ENCODE measurements at places on chromosomes 12 and 14. TPM values are rescaled to one million over a fixed set of nuclear protein-coding genes. Genes with fewer than 3 reads are reported as not detected.
A peak's percentile ranks its signal among the peaks of the same experiment; 100 is the strongest.

DNA sequence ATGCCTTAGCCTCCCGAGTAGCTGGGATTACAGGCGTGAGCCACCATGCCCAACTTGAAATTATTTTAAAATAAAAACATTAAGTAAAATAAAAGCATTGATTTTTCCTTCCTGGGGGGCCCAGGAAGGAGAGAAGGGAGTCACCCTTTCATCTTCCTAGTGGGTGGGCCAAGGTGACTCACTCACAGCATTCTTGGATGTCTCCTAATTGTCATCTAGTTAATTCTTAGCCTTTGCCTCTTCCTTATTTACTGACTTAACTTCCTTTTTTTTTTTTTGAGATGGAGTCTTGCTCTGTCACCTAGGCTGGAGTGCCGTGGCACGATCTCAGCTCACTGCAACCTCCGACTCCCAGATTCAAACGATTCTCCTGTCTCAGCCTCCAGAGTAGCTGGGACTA lies 29.2 kb downstream of the TMEM120B start:
- DNase-seq: no peak

Gene LBHD2
- not detected for total RNA-seq

Gene GALNT6
- total RNA-seq: 5.4 TPM

DNA sequence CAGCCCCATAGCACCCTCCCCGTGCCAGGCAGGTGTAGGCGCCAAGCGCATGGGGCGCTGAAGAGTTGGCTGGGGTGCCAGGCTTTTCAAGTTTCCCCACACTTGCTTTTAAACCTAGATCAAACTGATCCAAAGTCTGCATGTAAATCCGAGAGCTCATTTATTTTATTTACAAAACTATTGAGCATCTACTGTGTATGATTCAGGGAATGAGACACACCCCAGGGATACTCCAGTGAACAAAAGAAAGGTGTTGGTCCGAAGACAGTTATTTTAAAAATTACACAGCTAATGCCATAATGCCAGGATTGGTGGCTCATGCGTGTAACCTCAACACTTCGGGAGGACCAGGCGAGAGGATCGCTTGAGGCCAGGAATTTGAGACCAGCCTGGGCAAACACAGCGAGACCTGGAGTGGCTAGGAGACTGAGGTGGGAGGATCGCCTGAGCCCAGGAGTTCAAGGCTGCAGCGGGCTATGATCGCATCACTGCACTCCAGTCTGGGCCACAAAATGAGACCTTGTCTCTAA lies 780 bp upstream of the SLC41A2 start:
- DNase-seq: no peak

Gene OR6C2
- not detected for total RNA-seq

Gene ANG
- total RNA-seq: 0.27 TPM

GRCh38 chr12:12807970-12808702 lies 5.0 kb upstream of the DDX47 start:
- peak; percentile 64 for DNase-seq

Gene MANSC4
- not detected for total RNA-seq
